Activated T-cell treated with anti-CD3 and anti-CD28 coated beads for 24 hours (primary cell): ENCODE measurements at places on chromosomes 5 and 9.

GRCh38 chr9:20563917-20564316, 58.4 kb downstream of the MLLT3 start:
- DNase-seq = no peak

- no peak for DNase-seq
Measured at GRCh38 chr9:81150016-81150625, 539.2 kb downstream of the TLE1 start.

DNA sequence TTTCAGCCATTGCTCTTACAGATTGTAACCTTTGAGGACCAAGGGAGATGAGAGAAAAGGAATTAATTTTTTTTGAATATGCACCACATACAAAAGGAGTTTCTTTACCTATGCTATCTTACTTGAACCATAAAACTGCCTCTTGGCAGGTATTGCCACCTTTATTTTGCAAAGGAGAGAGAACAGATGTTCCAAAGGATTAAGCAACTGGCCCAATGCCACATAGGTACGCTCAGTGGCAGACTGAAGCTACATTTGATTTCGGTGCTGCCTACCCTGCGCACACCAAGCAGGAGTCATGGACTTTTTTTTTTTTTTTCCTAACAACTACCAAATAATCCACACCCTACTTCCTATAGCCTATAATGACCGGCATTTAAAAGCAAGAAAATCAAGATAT, 43.1 kb downstream of the SAXO1 start:
- no peak for DNase-seq

DNA sequence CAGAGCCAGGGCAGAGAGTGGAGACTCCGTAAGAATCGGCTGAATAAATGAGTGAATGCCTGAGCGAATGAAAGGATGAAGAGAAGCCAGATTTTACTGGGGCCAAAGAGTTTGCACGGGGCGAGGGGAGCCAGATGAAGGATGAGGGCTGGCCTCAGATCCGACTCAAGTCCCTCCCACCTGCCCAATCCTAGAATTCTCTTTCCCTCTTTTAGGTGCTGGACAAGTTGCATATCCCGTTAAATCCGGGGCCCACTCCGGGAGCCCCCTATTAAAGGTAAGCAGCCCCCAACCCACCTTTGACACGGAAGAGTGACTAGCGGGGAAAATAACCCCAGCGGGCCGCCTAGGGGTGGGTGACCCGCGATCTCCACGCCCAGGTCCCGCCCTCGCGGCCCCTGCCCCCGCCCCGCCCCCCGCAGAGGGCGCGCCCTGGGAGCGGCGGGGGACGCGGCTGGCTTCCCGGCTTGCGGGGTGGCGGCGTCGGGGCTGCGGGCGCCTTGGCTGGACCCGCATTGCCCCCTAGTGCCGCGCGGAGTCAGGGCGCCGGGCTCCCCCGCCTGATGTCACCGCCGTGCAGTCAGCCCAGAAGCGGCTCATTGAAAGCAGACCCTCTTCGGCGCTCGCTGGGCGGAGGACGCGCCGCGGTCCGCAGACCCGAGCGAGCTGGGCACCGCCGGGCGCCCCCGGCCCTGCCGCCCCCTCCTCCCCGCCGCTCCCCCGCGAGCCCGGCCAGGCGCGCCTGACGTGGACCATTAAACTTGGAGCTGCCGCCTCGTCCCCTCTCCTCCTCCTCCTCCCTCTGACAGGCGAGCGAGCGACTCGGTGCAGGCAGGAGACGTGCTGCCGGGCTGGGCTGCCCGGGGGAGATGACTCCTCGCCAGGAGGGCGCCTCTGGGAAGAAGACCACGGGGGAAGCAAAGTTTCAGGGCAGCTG, at the start of gene ADRA1B:
Gene ADRA1B, plus strand, starts transcription at position 579 of the 937 bp plus-strand sequence. CDS start 424 bp downstream, outside the sequence.
- peak; percentile 45 for DNase-seq

GRCh38 chr9:132293145-132293721, 61.6 kb downstream of the SETX start:
- no peak for DNase-seq
